ENCODE measurements at places on chromosomes 5 and 9.

DNA sequence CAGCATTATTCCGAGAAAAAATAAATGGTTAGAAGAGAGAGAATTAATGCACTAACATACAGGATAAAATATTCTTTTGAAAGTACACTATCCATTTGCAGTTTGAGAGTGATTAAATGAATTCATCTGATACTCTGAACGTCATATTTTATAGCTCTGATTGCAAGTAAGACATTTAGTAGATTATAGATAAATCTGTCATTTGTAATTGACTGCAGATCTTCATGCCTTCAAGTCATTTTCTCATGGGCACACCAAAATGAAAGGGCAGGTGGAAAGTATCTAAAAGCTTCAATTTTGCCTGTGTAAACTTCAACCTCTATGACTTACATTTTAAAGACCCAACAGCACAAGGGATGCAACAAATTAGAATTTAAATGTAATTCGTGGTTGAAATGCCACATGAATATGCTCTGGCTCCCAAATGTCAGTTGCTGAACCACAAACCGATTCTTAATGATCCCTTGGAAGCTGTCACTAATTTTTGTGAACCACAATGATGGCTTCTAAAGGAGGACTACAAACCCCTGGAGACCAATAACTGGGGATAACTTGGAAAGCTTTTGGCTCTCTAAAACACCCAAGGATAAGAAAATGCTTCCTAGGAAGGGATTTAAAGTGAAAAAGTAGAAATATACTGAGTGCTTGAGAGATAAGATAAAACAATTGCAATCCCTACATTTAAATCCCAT is 3.9 kb downstream of the TYRP1 start:
- DNase-seq = no peak

DNA sequence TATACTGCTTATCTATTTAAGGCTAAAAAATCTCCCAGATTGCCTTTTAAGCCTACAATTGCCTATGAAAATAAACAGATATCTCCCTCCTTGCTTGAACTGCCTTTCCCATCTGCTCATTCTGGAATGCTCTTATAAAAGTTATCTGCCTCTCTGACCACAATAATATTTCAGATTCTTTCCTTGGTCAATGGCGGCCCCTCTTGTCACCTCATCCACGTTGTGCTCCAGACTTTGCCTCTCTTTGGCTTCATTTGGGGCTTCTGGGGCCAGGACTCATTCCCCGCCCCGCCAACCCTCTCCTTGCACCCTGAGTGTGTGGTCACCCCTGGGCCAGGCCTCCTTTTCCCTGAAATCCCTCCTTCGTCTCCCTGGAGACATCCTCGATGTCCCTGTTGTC is 110.0 kb upstream of the RPS23 start:
- no peak for DNase-seq

- no peak for DNase-seq
These were observed 10.6 kb downstream of the MARCOL start for GRCh38 chr5:148248894-148249293.

- no peak for DNase-seq
These were observed 4.9 kb downstream of the FBP2 start for GRCh38 chr9:94588681-94589080.

DNA sequence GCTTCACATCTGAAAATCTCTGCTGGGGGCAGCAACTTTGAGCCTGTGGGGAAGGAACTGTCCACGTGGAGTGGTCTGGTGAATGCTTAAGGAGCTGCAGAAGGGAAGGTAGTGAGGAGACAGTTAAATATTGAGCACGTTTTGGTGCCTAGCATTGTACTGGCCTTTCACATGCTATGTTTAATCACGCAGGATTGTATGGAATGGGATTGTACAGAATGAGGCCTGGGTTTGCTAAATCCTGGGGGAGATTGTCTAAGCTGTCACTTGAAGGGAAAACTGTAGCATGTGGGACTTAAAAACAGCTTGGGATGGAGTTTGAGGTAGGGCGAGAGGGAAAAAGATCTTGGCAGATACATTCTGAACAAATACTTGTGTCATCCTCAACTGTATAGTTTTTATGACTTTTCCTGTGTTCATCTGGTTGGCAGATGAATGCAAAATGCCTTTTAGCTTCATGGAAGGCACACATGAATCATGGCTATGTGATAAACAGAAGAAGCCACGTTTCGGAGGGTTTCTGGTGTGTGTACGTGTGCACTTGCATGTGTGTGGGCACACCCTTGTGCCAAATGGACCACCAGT is 106.6 kb downstream of the TMC1 start:
- no peak for DNase-seq

DNA sequence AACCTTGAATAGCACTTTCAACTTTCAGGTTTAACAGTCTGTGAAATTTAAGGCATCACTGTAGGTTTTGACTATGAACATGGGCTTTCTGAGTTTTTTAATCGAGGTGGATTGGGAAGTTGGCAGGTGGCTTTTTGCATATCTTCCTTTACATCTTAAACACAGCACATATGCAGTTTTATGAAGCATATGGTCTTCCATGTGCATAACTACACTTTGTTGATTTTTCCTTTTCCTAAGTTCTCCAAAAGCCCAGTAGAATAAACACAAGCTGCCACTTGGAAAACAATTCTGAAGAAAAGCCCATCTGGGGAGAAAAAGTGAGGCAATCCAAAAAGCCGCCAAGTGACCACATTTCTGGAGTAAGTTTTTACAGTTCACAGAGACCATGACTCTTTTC is 236.5 kb upstream of the IL12B start:
- DNase-seq = no peak

DNA sequence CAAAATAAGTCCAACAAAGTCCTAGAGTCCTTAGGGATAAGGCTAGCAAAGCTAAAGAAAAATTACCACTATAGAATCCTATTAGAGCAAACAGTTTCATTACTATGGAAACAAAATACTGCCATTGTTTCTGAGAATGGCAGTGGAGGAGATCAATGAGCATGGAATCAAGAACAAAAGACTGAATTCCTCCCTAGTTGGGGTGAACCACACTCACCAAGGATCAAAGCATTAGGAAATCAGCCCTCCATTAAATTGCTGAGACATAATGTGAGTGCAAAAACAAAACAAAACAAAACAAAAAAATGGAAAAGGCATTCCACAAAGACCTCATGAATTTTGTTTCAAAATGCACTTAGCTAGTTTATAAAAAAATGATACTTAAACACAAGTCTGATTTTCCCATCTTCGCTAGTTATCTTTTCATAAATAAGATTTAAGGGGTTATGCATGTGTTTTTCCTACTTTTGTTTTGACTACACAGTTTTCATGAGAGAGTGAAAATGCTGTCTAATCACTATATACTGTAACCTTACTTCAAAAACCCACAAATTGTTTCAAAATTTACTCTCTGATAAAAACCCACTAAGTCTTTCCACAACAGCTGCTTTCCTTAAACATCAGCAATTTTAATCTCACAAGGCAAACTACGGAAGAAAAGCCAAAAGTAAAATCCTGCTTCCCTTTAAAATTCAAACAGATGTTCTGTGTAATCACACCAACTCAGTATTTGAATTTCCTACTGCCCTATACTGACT is 9.7 kb downstream of the SERINC5 start:
- no peak for DNase-seq

DNA sequence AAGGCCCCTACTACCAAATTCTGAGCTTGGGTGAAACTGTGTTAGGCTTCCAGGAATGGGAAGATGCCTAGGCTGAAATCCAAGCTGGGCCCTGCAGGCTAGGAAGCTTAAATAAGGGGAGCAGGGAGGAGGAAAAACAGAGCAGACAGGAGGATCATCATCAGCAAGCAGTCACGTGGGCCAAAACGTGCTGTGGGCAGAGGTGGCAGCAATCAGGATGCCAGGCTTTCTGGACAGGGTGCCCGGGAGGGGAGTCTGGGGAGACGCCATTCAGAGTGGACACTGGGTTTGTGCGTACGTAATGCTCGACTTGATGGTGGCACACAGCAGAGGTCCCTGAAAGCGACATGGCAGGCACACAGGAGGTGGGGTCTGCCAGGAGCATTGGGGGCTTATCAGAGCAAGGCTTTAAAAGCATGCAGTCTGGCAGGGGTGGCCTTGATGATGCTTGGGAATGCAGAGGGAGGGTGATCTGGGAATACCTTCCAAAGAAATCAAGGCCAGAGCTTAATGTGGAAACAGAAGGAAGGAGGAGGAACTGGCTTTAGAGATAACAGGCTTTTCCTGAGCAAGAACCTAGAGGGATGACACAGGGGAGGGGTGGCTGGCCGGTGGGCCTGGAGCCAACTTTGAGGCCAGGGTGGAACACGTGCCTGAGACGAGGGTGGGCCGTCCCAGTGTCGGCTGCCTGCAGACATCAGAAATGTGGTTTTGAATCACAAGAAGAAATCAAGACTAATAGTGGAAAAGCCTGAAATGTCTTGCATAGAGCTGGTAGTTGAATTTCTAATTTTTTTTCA is 212.5 kb downstream of the GADD45G start:
- DNase-seq = no peak

GRCh38 chr9:97852001-97852398 is 1.0 kb upstream of the FOXE1 start:
- DNase-seq = no peak

DNA sequence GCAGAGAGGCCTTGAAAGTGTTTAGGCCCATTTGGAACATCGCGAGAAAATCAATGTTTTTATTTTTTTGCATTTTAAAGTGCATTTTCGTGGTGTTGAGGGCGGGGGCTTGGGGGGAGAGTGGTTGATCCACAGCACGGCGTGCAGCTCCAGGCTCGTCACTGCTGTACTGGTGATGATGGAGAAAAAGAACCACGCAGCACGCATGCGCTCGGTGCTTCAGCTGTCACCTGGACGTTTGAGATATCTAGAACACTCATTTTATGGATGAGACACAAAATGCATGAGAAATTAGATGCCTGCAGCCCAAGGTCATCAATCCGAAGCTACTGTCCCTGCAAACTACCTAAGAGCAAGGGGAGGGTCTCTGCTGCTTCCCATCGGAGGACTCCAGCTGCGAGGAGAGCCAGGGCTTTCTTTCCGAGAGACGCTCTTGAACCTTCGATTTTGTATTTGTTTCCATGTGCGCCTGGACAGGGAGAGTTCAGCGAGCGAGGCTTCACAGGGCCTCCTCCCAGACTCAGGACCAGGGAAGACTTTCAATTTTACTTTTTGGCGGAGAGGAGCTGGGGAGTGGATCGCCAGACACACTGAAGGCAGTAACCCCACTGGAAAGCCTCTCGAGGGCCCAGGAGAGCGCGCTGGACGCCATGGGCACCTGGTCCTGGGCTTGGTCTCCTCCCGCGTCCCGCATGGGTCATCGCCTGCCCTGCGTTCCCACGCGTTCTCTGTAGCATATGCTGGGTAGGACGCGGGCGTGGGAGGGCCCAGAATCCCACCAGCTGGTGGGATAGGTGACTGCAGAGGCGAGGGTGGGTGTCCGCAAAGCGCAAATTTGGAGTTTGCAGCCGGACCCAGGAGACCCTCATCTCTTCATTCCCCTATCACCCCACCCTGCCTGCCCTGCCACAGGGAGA is 2.5 kb downstream of the DMRT2 start:
- no peak for DNase-seq

DNA sequence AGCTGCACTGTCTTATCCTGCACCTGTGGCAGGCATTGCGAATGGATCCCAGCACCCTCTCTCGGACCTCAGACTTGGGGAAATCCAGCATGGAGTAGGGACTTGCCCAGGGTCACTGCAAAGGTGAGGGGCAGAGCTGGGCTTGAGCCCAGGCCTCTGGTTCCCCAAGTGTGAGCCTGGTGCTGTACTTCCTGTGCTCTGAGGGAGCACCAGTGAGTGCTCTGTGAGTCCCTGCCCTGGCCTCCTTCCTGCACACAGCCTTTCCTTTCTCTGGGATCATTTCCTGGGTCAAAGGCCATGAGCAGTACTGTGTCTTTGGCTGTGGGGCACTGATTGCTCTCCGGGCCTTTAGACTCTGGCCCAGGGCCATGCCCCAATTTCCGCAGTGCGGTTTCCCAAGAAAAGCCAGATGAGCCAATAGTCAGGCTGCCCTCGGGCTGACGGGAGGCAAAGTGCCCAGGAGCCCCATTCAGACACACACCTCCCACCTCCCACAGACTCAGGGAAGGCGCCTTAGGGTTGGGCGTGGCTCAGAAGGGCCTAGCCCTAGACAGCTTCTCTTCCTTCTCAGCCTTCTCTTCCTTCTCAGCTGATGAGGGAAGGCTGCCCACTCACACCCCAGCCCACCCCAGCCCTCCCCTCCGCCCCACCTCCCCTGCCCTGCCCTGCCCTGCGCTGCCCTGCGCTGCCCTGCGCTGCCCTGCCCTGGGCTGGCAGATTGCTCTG is 23.3 kb upstream of the TRIM14 start:
- no peak for DNase-seq

- peak; percentile 14 for DNase-seq
These were observed 73.4 kb upstream of the PPARGC1B start for GRCh38 chr5:149656576-149657182.

DNA sequence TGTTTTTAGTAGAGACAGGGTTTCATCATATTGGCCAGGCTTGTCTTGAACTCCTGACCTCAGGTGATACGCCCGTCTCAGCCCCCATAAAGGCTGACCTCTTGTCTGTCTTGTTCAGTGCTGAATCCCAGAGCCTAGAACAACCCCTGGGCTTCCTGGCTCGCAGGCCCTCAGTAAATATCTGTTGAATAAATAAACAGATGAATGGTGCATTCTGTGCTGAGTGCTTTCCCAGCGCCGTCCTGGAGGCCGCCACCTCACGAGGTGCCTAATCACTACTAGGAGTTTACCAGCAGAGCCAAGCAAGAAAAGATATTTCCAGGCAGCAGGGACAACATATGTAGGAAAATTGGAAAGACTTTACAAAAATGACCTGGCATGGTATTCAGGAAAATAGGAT is 88.5 kb downstream of the SNX24 start:
- no peak for DNase-seq

- no peak for DNase-seq
These were observed 131.6 kb upstream of the RASA1 start for GRCh38 chr5:87136096-87136495.

GRCh38 chr5:64595031-64595855 is 89.4 kb downstream of the RGS7BP start:
- DNase-seq = no peak

DNA sequence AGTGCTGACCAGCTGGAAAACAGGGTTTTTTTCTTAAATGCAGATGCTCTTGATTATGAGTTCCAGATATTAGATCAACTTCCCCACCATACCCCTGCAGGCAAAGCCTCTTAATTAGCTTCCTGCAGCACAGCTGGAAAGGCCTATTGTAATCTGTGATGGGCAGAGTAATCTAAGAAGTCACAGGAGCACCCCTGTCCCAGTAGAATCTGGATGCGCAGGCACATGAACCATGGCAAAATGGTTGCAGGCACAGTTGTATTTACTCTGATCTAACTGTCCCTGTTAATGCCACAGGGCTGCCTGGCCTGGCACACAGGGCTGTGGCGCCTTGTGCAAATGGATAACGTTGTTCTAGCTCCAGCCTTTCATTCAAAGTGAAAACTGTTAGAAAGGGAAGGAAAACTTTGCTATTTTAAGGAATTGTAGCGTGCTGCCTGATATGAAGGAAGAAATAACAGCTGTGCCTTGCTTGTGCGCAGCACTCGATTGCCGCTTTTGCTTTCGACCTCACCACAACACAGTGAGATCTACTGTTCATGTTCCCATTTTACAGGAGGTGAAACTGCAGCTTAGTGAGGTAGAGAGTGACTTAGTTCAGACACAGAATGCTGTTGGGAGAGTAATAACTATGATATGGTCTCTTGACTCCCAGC is 2.3 kb downstream of the TGFBI start:
- DNase-seq = no peak

GRCh38 chr9:77725820-77726219 is 77.7 kb upstream of the GNA14 start:
- no peak for DNase-seq

- DNase-seq = no peak
These were observed 247.5 kb downstream of the MARCHF11 start for GRCh38 chr5:15932066-15932465.

Measured in NCI-H2107 (cell line).